ENCODE measurements at places on chromosomes 4 and X. TPM values are rescaled to one million over a fixed set of nuclear protein-coding genes. Genes with fewer than 3 reads are reported as not detected.

- peak; percentile 17 for DNase-seq
These were observed 12.5 kb upstream of the ART3 start for GRCh38 chr4:76061982-76062381.

GRCh38 chrX:1093121-1093520 lies 119.3 kb downstream of the CRLF2 start:
- no peak for DNase-seq

- peak; percentile 6 for DNase-seq
These were observed 123.2 kb downstream of the FHIP1A start for GRCh38 chr4:151532001-151532708.

DNA sequence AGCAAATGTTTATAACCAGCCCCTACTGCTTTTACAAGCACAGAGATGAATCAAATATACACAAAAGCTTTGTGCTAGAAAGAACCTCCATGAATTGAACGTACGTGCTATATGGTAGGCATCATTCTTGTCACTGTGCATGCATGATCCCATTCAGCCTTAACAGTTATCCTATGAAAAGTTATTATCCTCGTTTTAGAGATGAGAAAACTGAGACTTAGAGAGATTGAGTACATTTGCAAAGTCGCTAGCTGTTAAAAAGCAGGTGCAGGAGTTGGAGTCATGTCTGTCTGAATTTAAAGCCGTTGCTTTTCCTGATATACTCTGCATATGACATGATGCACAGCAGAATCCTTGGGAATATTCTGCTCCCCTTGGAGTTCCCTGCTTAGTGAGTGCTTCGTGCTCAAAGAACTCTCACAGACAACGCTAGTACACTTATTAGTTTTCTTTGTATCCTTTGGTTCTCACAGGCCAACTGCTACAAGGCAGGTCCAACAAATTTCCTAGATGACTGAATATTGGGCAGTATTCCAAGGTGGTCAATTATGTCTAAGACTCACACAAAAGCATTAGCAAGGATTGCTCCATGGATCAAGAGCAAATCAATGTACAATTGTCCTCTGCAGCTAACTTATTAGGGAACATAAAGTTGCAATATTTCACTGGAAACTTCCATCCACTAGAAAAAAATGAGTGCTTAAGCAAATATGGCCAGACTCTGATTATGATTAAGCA lies 42.8 kb upstream of the TRIM2 start:
- no peak for DNase-seq

GRCh38 chr4:41977709-41978108 lies 3.8 kb upstream of the DCAF4L1 start:
- no peak for DNase-seq

DNA sequence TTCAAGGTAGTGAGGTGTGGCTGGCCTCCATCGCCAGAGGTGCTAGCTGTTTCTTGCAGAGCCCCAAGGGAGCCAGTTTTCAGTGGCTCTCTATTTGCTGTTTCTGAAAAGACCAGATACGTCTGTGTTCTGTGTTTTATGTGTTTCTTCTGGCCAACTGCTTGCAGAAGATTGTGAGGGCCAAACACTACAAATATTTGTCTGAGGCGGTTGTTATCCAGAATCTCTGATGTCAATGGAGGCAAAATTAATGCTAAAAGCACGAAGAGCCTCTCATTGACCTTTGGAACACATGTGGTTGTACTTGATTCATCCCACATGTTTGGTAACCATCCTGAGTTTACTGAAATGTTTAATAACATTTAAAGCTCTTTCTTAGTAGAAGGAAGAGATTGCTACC lies 113.9 kb downstream of the CT47B1 start:
- DNase-seq, result peak; percentile 84

- DNase-seq, result peak; percentile 71
These were observed 351.2 kb downstream of the ARHGAP24 start for GRCh38 chr4:85826060-85826678.

DNA sequence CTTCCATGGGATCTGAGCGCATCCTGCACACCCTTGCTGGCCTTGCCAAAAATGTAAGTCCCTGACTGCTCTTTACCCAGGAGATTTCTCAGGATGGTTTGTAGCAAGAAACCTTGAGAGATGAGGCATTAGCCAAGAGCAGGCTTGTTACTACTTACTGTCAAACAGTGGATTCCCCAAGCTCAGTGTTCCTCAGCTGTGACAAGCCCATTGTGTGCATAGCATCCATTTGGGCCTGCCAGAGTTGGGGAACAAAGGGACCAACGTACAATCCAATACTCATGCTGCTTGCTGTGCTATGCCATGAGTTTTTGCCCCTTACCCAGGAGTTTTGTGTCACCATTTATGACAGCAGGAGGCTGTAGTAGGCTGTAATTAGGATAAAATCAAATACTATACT lies 267.6 kb downstream of the TENM3 start:
- DNase-seq, result no peak

The HSFX3 gene
- not detected for total RNA-seq

The ANXA10 gene
- 0.32 TPM for total RNA-seq

The YY2 gene
- total RNA-seq, result 1.6 TPM

The RHOXF2 gene
- 0.32 TPM for total RNA-seq

The WNK3 gene
- total RNA-seq, result 0.64 TPM

The TKTL1 gene
- not detected for total RNA-seq

The F8A1 gene
- 4.5 TPM for total RNA-seq

Measured in fibroblast of villous mesenchyme (primary cell).